ENCODE measurements at places on chromosomes 3 and 15.

- DNase-seq, result no peak
These were observed 58.5 kb downstream of the DUT start for GRCh38 chr15:48389691-48390143.

- no peak for DNase-seq
These were observed 143.5 kb downstream of the NUP210 start for GRCh38 chr3:13276438-13277195.

GRCh38 chr15:31371520-31372240 lies 45.0 kb downstream of the KLF13 start:
- no peak for DNase-seq

GRCh38 chr3:138347960-138348753 lies at the start of gene MRAS:
TSS of gene MRAS (plus strand) at chr3:138348579. CDS start at chr3:138372884, 24,305 bp downstream.
- DNase-seq, result peak; percentile 69

DNA sequence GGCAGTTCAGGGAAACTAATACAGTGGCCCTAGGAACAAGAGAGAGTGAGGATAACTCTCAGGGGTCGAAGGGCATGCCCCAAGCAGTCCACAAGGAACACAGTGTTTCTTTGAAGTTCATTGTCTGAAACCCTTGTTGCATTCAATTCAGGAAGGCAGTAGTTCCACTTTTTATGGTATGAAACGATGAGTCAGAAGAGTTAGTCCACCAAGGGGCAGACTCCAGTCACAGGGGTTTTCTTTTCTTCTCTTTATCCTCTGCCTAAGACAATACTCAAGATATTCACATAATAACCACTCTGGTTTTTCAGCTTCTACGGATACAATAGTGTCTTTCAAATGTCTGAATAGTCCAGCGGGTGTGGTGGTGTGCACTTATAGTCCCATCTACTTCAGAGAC lies 23.7 kb upstream of the TICRR start:
- no peak for DNase-seq

DNA sequence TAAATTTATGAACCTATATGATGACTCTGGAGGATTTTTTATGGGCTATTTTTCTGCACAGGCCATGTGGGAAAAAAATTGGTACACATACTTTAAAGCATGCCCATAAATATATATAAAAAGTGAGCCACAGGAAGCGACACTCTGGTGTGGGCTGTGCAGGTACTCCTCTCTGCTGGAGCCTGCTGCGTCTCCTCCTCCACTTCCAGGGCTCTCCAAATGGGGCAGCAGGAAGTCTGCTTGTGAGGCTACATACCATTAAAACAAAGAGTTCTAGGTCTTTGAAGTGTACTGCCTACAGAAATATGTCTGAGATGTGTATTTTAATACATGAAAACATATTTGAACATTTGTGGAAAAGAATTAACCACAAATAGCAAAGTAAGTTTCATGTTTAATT lies 135.1 kb downstream of the CTNNB1 start:
- DNase-seq, result no peak

- no peak for DNase-seq
These were observed 22.4 kb upstream of the ABHD10 start for GRCh38 chr3:111956449-111956848.

DNA sequence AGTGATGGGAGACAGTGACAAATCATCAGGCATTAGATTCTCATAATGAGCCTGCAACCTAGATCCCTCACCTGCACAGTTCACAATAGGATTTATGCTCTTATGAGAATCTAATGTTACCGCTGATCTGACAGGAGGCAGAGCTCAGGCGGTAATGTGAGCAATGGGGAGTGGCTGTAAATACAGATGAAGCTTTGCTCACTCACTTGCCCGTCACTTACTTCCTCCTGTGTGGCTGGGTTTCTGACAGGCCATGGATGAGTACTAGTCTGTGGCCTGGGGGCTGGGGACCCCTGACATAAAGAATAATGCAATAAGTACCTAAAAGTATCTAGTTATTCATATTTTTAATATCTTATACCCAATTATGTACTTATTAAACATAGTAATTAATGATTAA lies 15.6 kb downstream of the IQCB1 start:
- DNase-seq, result no peak

DNA sequence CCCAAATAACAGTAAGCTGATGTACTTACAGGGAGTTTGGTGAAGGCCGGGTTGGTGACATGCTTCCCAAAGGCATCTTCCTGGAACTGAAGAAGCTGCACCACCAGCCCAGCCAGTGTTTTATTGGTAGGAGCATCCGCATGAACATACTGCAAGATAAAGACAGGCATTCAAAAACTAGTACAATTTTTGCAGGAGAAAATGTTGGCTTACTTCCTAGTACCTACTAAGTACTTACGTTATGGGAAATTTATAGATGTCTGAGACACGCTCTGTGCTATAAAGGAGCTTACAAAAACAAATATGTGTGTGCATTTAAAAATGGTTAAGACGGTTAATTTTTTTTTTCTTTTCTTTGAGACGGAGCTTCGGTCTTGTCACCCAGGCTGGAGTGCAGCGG lies 8.9 kb downstream of the SMARCC1 start:
- no peak for DNase-seq

DNA sequence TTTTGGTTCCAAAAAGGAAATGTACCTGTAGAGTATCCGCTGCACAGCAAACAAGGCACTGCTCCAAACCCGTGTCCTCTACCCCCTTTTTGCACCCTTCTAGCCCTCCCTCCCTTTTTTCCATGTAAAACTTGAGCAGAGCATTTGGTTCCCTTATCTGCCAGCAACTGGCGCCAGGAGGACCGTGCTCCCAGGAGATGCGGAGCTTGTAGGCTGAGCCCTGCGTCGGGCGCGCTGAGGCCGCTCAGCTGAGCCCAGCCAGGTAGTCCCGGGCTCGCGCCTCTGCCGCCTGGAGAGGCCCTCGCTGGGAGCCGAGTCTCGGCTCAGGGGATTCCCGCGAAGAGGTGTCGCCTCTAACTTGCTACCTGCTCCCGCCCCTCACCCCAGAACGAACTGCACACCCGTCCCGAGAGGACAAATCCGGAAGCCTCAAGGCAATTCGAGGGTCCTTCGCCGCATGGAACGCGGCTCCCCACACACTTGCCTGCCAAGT lies 575 bp downstream of the TRPM7 start:
- DNase-seq, result peak; percentile 55

GRCh38 chr3:150407051-150407807 lies 869 bp upstream of the TSC22D2 start:
- no peak for DNase-seq

DNA sequence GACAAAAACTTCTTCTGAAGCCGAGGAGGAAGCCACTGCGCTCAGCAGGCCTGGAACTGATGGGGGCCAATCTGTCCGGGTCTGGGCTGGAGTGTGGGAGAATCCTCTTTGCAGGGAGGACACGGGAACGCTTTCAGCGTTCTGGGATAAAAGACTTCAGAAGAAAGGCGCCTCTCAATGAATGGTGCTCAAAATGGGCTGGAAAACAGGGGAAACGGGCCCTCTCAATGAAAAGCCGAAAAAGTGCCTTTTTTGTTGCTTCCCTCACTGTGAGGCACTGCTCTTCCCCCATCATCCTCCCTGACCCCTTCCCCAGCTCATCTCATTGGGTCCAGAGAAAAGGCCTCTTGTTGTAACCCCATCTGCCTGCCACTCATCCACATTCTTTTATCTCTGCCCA lies 119.5 kb upstream of the LRIG1 start:
- no peak for DNase-seq

GRCh38 chr3:186782542-186783057 lies 777 bp upstream of the EIF4A2 start:
- DNase-seq, result no peak

- DNase-seq, result peak; percentile 60
These were observed 1.4 kb upstream of the MAGEL2 start for GRCh38 chr15:23648920-23649515.

- DNase-seq, result no peak
These were observed 1.4 kb upstream of the TNFSF10 start for GRCh38 chr3:172524611-172525010.

DNA sequence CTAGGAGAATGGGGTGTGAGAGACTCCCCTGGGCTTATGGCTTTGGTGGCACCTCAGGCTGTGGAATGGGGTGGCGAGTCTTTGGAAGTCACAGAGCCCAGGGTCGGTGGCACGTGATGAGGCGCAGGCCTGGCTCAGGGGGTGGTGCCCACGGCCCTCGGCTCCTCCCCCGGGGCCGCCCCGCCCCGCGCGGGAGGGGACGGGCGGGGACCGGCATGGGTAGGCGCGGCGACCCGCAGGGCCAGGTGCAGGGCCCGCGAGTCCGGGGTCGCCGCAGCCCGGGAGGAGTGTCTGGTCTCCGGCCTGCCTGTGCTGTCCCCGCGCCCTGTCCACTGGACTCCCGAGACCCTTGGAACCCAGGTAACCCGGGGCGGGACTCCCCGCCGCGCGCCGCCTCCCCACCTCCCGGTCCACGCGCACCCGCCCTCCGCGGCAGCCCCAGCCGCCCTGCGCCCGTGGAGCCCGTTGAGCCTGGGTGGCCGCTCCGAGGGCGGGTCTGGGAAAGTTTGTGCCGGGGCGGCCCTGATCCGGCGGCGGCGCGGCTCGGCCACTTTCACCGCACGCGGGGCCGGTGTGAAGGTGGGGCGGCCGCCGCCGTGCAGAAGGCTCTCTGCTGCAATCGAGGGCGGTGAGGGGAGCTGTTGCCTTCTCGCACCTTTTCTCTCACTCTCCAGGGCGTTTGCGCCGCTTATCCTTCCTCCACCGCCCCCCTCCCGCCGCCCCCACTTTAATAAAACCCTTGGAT lies at the start of gene PAQR5:
TSS of gene PAQR5 (plus strand) at position 216 of the 745 bp plus-strand sequence. CDS start 61,169 bp downstream, outside the sequence.
- DNase-seq, result peak; percentile 14

DNA sequence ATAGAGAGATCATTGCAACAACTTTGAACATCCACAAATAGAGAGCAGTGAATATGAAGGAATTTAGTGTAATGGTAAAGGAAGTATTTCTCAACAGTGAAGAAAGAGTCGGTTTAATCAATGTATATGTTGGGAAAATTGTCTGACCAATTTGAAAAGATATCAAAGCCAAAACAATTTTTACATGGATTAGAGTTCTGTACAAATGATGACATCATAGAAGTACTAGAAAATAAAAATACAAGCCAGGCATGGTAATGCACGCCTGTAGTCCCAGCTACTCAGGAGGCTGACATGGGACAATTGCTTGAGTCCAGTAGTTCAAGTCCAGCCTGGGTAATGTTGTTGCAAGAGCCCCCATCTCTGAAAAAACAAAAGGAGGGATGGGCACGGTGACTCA lies 26.0 kb upstream of the TMEM42 start:
- DNase-seq, result no peak

DNA sequence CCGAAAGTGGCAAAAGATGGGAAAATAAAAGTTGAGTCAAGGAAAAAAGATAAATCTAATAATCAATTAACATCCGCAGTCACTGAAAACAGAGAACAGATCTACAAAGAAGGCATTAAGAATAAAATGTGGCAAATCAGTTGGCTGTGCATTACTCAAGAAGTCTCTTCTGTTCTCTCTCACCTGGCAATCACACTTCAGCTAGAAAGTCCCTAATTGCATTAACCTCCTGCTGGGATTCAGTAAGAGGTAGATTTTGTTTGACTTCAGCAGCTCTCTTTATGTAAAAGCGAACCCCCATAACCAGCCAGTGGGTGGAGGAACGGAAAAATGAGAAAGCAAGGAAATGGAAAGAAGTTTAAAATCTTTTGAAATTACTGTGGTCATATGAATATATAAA lies 94.7 kb upstream of the PLXND1 start:
- DNase-seq, result no peak

- DNase-seq, result no peak
These were observed 81.6 kb downstream of the FBN1 start for GRCh38 chr15:48563934-48564333.

DNA sequence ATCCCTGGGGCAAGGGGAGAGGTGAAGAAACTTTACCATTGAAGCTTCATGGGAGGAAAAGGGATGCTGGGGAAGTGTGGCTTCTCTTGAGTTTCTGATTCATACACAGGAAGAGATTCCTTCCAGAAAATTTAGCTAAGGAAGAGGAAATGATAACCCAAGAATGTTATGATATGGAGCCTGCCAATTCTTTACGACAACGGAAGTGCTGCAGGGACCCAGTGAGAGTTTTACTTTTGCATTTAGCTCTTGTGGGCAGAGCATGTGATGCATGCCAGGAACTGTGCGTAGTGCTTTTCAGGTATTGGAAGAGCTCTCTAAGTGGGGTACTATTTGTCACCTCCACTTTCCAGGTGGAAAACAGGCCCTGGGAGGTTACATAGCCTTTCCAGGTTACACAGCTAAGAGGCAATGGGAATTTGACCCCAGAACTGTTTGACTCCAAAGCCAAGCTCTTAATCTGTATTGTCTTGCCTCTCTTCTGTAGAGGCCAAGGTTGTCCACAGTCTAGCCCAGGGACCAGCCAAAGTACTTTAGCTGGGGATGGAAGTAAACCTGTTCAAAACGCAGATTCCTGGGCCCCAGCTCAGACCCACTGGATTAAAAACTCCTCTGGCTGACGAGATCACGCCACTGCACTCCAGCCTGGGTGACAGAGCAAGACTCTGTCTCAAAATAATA lies 23.0 kb downstream of the CMTM7 start:
- no peak for DNase-seq

DNA sequence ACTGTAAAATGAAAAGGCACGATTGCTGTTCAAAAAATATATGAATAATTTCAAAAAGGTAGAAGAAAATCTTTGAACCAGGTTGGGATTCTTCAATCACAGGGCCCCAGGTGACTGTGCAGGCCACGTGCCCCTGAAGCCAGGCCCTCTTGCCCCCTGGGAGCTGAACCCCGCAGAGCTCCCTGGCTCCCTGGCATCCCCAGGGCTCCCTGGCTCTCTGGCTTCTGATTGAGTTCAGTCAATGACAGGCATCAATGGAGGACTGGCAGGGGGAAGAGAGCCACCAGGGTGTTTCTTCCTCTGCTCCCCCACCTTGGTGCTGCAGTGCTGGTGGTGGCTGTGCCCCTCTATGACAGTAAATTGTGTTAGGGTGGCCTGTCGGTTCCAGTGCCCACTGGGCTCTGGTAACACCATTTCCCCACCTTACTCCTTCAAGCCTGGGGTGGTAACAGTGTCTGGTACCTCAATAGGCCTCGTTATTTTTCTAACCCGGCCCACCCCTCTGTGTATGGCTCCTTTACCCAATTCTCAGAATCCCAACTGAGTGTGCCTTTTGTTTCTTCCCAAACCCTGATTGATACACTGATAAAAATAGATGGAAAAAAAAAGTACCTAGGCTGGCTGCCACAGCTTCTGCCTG lies 62.6 kb downstream of the STARD5 start:
- no peak for DNase-seq

- peak; percentile 63 for DNase-seq
These were observed 589 bp downstream of the NEIL1 start for GRCh38 chr15:75347222-75348033.

DNA sequence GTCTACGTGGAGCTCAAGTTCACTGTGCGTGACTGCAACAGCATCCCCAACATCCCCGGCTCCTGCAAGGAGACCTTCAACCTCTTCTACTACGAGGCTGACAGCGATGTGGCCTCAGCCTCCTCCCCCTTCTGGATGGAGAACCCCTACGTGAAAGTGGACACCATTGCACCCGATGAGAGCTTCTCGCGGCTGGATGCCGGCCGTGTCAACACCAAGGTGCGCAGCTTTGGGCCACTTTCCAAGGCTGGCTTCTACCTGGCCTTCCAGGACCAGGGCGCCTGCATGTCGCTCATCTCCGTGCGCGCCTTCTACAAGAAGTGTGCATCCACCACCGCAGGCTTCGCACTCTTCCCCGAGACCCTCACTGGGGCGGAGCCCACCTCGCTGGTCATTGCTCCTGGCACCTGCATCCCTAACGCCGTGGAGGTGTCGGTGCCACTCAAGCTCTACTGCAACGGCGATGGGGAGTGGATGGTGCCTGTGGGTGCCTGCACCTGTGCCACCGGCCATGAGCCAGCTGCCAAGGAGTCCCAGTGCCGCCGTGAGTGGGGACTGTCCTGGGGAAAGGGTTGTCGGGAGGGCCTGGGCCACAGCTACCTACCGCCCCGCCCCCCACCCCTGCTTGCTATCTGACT lies 11.2 kb downstream of the EPHB3 start:
- no peak for DNase-seq

- no peak for DNase-seq
These were observed 68.9 kb downstream of the SMAD3 start for GRCh38 chr15:67134067-67134838.
